ENCODE measurements at places on chromosomes 7 and 10.

GRCh38 chr10:52633266-52633665 is 139.3 kb downstream of the MBL2 start:
- DNase-seq, result no peak

DNA sequence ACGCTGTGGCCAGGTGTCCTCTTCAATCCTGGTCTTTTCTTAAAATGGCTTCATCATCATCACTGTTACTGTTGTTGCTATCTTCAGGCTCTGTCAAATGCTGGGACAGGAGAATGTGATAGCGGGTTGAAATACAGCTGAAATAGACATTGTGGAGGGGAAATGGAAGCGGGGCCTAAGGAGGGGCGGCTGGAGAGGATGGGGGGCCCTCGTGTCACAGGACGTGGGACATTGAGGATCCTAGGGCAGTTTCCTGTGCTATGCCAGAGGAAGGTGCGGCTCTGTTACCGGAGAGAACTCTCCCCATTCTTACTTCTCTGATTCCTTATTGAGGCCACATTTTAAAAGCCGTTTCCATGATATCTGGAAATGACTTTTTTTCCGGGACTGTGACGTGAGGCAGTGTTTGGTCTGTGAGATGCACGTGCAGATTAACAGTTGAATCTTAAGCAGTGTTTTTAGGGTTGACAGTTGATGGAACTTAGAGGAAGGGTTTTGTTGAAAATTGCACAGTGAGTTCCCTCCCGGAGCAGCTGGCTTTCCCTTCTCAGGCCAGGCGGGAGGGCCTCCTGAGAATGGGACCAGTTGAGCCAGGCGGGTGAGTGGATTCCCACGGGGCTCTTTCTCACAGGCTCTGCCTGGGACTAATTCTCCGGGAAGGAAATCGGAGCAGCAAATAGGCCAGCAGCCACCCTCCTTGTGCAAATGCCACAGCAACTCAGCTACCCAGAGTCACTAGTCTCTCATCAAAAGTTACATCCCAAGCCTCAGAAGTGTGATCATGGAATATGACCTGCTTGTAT is 125.2 kb downstream of the TACC2 start:
- no peak for DNase-seq

DNA sequence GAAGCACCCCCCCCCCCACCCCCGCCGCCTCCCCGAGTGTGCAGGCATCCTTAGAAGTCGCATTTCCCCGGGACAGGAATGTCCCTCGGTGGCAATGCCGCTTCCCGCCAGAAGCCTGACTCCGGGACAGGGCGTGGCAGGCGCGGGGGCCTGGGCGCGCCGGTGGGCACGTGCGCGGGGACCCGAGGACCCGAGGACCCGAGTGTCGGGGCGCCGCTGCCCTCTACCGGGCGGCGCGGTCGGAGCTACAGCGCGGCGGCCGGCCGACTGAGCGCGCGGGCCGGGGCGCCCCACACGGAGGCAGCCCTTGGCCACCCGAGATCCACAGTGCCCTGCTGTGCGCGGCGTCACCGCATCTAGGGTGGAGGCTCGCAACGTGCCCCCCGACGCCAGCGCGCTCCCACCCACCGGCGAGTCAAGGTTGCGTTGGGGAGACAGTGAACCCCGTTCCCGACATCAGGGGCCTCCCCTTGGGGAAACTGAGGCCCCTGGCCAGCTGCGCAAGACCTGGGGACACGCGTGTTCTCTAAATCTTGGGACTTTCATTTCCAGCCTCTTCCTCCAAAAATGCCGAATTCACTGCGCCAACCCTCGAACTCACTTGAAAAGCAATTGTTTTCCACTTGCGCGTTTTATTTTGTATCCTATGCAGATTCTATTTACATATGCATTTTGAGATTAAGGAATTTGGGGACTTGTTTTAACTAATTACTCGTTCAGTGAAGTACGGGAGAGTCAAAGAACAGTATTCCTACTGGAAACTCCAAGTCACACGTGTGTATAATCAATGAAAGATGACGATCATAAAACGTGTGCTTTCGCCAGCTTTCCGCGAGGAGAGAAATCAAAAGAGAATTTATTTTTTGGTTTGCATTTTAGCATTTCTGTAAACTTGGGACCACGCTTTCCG is 3.1 kb upstream of the CUX1 start:
- DNase-seq, result no peak

DNA sequence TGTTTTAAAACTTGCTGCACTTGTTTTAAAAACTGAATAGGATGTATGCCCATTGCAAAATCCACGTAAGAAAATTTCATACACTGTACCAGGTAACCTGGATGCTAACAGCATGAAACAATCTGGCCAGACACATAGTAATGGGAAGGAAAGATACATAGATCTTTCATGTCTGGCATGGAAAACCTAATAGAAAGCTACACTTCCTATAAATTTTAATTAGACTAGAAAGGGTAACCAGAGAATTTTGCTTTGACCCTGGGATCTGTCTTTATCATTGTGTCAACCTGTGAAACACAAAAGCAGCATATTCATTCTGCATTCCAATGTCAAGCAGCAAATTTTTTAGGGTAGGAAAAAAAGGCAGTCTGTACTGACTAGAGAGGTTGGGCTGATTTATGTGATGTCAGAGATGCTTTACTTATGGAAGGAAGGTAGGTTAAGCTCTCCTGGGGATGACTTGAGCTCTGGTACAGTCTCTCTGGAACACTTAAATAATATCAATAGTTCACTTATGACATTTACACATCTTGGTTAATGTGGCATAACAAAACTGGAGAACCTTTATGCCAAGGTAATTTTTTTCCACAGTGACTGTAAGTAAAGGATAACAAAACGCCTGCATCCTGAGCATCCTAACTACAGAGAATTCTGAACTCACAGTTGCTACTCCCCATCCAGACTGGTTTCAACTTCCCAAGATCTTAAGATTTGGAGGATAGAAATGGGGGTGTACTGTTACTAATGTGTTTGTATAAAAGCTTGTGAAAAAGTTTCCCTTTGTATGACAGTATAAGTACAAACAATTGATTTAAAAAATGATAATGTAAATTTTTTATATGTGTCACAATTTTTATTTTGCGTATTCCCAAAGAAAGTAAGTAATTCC is 44.7 kb downstream of the DOCK4 start:
- DNase-seq, result no peak
